ENCODE measurements at places on chromosomes 7 and 10.

DNA sequence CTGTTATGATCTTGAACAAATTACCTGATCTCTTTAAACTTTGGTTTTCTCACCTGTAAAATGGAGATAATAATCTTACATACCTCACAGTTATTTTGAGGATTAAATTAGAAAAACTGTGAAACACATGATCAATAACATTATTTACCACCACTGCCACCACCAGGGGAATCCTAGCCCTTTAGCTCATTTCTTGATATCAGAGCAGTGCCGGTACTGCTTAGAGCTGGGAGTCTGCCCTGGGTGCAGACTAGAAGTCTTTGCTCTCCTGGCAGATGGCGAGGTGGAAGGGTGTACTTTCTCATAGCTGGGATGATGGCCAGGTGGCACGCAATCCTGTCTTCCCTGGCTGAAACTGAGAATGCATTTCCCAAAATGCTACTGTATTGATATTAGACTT lies 12.7 kb upstream of the EFCAB10 start:
- no peak for DNase-seq

DNA sequence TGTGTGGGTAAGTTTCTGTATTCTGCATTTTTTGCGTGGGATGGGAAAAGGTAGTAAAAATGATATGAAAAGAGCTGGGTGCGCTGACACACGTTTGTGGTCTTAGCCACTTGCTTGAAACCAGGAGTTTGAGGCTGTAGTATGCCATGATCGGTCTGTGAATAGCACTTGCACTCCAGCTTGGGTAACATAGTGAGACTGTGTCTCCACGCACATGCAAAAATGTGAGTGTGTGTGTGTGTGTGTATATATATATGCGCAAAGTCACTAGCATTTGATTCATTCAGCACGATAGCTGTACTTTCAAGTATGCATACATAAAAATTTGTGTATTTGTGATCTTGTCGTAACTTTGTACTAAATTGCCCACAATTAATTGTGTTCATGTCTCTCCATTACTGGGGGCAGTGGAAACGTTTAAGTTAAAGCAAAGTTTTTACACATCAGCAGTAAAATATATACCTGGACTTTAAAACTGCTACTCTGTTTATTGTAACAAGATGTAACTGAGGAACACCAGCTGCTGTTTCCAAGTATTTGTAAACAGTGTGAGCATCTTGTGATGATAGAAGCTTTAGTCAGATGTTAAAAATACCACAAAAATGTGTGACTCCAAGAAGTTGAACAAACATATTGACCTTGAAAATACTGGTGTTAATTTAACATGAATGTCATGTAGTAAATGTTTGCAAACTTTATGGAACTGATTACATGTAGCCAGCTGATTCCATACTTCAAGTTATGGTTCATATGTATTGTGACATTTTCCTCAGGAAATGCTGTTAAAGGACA lies 1.6 kb downstream of the ZRANB1 start:
- DNase-seq, result no peak

DNA sequence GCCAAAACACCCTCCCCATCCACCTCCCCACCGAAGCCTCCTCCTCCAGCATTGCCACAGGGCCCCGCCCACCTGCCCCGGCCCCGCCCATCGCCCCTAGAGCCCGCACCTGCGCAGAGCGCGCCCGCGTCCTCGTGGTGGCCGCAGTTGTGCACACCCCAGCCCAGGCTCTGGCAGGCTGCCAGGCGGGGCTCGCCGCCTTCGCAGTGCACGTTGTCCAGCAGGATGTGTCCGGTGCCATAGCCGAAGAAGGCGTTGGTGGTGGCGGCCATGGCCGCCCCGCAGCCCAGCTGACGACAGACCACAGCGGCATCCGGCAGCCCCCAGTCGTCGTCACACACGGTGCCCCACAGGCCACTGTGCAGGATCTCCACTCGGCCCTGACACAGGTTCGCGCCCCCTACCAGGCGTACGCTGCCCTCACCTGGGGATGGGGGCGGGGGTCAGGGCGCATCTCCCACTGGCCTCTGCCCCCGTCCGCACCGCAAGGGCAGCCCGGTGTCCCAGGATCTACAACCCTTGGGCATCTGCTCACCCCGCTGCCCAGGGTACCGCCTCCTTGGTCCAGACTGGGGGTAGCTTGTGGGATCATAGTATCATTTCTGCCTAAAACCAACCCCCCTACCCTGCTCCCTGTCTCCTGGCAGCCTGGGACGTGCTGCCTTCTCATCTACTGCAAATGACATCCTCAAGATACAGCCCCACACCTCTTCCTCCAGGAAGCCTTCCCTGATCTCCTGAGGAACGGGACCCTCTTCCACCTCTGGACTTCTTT lies 11.9 kb downstream of the SSC4D start:
- DNase-seq, result peak; percentile 91

DNA sequence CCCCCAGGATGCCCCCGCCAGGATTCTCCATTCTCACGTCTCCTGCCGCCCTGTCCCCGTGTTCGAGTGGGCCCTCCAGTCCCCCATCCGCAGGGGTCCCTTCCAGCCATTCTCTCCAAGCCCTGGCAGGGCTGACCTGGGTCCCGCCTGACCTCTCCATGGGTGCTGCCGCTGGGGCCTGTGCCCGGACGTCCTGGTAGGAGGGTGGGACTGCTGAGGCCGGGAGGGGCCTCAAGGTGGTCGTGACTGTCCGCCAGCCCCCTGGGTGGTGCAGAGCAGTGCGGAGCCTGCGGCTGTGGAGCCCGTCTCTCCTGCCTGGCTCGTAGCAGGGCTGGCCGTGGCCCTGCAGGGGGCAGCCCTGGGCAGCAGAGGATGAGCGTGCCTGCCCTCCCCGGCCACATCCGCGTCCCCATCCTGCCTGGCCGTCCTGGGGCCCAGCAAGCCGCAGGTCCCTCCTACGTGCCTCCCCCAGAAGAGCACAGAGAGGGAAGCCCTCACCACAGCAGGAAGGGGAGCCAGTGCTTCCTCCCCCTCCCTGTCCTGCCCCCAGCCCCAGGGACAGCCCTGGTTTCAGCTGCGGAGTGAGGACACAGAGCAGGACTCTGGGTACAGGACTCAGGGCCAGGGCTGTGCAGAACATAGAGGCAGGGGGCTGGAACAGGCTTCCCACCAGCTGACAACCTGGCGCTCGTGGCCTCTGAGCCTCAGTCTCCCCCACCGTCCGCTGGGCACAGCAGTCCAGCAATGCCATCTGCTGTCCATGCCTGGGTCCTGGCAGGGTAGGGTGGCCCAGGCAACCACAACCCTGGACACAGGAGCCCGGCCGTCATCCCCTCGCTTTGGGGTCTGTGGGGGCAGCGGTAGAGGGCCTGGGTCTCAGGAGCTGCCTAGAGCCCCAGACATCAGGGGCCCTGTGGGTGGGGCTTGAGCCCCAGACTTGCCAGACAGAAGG lies 1.5 kb upstream of the GRIFIN start:
- peak; percentile 90 for DNase-seq

DNA sequence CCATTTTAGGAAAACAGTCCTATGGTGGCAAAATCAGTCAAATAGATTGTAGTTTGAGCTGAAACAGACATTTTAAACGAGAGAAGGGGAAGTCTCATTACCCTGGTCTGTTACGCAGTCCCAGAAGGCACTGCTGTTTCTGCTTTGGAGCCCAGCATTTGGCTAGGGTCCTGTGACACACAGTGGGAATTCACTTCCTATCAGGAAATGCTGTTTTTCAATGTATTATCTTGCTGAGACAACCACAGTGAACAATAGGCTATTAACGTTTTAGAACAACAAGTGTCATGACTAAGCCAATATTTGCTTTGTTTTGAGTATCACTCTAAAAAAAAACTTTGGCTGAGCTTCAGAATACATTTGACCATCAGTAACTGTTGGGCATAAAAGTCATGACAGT lies 74.1 kb downstream of the ADD3 start:
- DNase-seq, result peak; percentile 77

- DNase-seq, result no peak
Observed at GRCh38 chr7:116213361-116214130, 3.2 kb downstream of the TES start.

DNA sequence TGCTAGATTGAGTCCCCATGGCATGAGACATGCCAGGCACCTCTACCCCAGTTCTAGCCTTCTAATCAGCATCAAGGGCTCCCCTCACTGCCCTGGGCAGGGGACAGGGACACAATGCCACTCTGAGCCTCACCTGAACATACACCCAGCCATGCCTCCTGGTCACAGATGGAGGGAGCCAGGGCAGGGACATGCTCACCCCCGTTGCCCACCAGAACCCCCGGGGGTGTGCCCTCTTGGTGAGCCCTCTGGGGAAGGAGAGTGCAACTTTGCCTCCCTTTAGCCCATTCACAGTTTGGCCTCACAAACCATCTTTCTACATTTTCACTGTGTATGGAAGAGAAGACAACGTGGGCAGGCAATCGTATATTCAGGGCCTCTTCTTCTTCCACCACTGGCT lies 167.2 kb downstream of the LCOR start:
- DNase-seq, result no peak

Data from hematopoietic multipotent progenitor cell treated with erythropoietin and hydrocortisone succinate and interleukin-3 and kit ligand, for 4 days (in vitro differentiated cells).